ENCODE measurements at places on chromosomes 5 and 9.
A peak's percentile ranks its signal among the peaks of the same experiment; 100 is the strongest.

- no peak for DNase-seq
Measured at GRCh38 chr5:58135571-58136335, 324.1 kb downstream of the PLK2 start.

DNA sequence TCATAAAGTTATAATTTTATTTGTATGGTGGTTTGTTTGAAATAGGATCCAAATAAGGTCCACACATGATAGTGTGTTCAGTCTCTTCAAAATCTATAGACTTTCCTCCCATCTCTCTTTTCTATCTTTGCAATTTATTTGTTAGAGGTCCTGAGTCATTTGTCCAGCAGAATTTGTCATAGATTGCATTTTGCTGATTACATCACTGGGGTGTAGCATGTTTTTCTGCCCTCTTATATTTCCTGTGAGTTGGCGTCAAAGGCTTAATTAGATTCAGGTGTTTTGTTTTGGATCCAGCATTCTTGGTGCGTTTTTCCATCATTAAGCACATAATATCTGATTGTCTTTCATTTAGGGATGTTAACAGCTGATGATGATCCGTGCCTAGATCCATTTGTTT lies 15.0 kb downstream of the CYFIP2 start:
- DNase-seq: no peak

DNA sequence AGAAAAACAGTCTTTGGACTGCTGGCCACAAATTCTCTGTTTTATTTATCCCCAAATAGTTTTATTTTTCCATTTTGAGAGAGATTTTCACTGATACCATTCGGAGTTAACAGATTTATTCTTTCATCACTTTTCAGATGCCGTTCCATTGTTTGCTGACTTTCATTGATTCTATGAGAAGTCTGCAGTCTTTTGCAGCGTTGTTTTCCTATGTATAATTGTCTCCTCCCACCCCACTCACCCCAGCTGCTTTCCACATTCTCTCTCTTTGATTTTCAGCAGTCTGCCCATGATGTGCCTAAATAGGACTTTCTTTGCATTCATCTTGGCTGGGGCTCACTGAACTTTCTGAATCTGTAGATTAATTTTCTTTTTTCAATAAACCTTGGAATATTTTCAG lies 107.6 kb downstream of the C9orf50 start:
- DNase-seq: no peak

DNA sequence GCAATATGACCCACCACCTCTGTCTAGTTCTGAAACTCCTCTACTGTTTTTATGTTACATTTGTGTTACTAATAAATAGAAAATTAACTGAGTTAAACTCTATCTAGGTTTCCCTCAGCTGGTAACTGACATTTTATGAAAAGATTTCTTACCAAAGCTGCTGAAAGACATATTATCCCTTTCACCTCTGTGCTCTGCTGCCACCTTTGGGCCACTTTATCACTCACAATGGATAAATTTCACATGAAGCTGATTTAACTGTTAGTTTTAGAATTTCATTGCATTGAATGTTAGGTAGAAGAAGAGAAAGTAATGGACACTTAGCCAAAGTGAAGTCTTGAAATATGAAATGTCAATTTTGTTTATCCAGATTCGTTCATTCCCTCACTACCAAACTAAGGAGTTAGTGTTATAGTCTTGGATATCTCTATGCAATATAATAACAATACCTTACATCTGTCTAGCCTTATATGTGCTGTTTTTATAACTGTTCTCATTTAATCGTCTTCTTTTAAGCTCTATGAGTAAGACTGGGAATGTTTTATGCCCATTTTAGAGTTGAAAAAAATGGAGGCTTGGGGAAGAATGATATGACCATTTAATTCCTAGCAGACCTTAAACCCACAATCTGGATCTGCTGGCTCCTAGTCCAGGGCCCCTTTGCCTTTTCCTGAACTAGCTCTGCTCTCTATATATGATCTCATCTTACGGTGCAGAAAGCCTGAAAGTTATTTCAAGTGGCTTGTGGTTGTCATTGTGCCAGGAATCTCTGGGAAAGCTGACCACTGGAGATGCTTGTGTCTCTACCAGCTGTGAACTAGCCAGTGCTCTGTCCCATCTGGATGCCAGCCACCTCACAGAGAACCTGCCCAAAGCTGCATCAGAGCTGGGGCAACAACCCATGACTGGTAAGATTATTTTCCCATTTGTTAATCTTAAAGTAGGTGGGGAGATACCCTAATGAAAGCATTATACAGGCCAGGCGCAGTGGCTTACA lies 97.1 kb downstream of the GOLPH3 start:
- peak; percentile 58 for DNase-seq

DNA sequence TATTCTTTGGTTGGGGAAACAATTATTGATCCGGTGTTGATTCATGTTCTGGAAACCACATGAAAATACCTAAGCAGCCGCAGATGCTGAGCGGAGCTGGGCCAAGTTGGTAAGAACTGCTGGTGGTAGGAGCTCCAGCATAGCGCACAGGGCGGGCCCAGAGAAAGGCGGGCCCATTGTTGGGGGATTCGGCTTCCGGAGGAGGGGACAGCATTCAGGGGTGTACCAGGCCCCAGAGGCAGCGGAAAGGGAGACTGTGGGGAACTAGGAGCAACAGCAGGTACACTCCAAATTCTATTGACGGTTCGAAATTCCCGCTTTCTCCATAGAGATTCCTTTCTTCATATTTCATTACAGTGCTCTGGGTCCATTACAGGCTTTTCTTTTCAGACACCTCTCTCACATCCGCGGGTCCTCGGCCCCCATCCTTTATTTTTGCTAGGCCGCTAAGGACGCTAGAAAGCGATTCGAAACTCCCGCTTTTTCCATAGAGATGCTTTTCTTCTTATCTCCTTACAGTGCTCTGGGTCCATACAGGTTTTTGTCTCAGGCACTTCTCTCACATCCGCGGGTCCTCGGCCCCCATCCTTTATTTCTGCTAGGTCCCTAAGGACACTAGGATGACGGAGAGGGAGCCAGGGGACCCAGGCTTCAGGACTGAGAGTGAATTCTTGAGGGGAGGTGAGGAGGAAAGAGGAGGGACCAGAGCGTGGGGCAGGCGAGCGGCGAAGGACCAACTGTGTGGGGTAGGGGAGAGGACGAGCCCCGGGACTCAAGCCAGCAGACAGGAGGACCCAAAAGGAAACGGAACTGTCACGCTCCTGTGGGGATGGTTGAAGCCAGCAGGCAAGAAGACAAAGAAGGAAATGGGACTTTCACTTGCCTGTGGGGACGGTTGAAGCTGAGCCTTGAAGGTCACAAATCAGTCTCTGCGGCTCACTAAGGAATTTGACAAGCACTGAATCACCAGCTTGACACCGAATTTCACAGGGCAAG lies at the start of gene CCDC152:
CCDC152 (plus strand) TSS at position 213 of the 996 bp plus-strand sequence. CDS start 2,304 bp downstream, outside the sequence.
- DNase-seq: no peak
